HEK293T (cell line): ENCODE measurements at places on chromosomes 1 and 21.

DNA sequence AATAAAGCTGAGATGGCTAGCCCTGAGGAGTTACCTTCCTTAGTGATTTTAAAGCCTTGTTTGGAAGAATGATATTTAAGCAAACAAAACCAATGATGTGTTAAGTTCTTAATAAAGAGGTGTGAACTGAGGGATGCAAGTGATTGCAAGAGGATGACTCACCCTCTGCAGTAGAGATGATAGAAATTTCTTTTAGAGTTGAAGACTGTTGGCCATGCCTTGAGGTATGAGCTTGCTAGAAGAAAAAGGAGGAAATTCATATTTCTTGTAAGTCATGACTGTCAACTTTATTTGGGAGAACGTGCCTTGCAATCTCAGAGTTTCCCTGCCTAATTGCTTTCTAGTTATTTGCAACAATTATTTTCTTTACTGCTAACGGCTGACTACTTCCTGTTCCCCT is 94.7 kb downstream of the PLA2G4A start:
- no peak for DNase-seq

- DNase-seq, result no peak
Observed at GRCh38 chr1:34263406-34263805, 86.7 kb downstream of the C1orf94 start.

DNA sequence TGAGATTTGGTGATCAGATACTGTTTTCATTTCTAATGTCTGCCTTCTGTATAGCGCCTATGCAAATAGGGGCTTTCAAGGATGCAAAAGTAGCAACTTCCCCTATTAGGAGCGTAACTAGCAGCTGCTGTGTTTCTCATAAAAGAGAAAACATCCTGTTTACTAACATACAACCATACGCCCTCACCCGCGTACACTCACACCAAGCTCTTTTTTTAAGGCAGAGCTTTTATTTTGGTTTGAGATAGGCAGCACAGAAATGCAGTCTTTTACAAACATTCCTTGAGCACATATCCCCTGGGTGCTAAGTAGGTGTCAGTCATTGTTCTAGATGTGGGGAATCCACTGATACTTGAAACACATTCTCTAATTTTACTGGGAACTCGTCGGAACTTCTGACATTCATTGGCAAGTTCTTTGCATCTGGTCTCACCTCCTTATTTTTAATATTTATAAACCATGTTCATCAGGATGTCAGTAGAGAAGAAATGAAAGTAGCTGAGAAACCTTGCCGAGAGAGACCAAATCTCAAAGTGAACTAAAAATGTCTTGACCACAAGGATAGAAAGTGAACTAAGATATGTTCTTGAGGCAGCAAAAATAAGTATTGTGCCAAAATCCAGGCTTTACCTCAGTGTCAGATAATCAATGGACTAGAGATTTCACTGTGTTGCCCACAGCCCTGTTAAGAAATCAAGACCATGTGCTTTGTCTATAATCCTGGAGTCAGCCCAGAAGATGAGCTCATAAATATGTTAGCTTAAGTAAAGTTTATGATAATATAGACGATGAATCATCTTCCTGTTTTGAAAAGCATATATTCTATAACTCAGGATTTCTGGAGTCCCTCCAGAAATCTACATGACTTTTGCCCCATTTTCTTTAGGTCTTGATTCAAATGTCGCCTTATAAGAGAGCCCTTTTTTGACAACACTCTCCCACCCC is 350.9 kb downstream of the ST6GALNAC3 start:
- no peak for DNase-seq

- DNase-seq, result no peak
Observed at GRCh38 chr1:3027611-3028371, 6.5 kb downstream of the ACTRT2 start.

GRCh38 chr1:223016890-223017289 is 126.2 kb downstream of the TLR5 start:
- no peak for DNase-seq

DNA sequence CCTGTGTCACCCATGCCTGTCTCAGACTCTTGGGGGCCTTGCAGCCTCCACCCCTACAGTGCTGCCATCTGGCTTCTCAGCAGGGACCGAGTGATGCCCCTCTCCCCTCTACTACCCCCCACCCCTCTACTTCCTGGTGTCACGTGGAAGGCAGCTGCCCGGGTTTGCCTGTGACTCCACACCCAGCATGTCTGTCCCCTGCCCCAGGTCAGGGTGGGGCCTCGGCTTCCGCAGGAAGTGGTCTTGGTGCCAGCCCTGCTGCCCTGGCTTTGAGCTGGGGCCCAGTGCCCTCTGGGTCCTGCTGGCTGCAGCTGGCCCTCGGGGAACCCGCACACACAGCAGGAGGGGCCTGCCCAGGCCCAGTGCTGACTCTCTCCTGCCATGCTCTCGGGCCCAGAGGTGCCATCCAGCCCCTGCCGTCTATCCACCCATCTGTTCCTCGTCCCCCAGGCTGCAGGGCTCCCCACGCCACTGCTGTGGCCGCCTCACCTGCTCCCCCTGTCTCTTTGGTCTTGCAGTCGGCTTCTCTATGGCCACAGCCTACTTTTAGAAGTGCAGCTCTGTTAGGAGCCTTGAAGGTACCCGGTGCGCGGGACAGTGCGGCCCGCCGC is 24.0 kb downstream of the PLCH2 start:
- no peak for DNase-seq
